Non-pigmented ciliary epithelial cell (primary cell): ENCODE measurements at places on chromosomes 5 and 9.

DNA sequence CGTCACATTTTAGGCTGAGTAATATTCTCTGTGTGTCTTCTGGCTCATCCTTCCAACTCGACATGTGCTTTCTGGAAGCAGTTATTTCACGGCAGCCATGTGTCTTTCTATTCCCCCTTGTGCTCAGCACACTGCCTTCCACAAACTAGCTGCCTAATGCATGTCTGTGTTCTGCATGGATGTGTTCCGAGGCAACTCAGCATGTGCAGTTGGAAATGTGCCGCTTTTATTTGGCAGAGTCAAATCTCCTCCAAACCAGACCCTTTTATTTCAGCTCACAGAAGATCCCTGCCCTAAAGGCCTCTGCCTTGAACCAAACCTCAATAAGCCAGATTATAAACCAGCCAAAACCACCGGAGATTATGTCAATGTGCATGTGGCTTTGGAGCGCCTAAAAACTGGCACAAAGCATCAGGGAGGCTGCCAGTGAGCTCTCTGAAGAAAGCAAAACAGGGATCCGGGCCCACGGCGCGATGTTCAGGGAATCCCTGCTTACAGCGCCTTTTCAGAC lies 360.2 kb downstream of the DEPDC1B start:
- DNase-seq, result no peak

DNA sequence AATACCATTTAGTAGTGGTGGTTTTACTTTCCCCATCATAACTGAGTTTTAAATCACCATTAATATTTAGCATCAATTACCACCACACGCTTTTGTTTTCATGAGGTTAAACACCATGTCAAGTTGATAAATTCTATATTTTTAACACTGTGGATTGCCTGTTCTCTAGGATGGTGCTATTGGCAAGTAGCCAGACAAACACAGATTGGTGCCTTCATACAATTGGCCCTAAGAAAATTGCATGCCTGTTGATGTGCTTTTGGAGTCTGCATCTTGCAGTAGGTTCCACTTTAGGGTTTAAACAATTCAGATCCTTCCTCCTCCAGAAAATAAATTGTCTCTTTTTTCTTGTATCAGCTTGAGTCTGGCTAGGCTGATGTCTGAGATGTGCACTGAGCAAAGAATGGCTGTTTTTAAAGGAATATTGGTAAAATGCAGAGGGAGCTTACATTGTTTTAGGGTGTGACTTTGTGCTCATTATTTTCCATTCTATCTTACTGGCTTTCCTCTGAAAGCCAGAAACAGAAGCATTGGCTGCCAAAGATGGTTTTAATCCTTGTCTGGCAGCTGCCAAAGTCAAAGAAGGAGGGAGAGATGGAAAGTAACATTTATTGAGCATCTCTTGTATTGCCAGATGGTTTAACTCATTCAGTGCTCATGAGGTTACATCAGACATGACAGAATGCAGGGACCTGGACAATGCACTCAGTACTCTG lies 19.6 kb upstream of the MAN2A1 start:
- DNase-seq, result no peak

GRCh38 chr5:132298298-132299212 lies 4.4 kb downstream of the SLC22A4 start:
- no peak for DNase-seq

GRCh38 chr5:10372726-10373709 lies 19.5 kb downstream of the MARCHF6 start:
- no peak for DNase-seq
